Fibroblast of skin of right quadriceps (primary cell): ENCODE measurements at places on chromosomes 5 and 9.

- DNase-seq: no peak
These were observed 1.9 kb downstream of the N4BP3 start for GRCh38 chr5:178115136-178115813.

DNA sequence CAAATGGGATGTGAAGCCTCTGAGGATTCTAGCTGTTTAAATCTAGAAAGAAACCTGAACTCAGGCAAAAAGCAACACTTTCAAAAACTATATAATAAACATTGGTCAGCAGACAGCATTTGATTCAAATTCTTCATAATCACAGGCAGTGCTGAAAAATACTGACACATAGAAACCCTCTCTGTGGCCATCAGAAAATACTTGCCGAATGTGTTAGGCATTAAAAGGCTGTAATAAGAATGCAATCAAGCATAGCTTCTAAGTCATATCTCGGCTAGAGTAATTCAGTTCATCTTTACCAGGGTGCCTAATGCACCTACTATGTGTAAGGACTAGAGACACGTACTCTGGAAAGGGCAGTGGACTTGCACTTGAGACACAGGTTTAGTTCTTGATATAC is 405.3 kb upstream of the SGCD start:
- peak; percentile 39 for DNase-seq

GRCh38 chr9:32701321-32702022 is 66.0 kb upstream of the TAF1L start:
- no peak for DNase-seq

DNA sequence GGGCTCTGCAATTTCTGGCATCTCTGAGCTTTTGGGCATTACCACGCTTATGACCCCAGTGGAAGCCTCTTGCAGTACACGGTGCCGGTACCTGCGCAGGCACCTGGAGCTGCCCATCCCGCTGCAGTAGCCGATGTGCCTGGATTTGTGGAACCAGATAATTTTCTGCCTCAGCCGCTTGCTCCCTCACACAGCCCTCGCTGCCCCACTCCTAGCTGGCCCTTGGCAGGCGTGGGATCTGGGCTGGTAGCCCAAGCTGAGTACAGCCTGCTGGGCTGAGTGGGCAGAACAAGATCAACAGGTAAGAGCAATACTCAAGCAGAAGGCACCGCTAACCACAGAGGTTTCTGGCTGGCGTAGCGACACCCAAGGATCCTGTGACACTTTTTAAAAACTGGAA is 1808.8 kb upstream of the ACO1 start:
- no peak for DNase-seq

DNA sequence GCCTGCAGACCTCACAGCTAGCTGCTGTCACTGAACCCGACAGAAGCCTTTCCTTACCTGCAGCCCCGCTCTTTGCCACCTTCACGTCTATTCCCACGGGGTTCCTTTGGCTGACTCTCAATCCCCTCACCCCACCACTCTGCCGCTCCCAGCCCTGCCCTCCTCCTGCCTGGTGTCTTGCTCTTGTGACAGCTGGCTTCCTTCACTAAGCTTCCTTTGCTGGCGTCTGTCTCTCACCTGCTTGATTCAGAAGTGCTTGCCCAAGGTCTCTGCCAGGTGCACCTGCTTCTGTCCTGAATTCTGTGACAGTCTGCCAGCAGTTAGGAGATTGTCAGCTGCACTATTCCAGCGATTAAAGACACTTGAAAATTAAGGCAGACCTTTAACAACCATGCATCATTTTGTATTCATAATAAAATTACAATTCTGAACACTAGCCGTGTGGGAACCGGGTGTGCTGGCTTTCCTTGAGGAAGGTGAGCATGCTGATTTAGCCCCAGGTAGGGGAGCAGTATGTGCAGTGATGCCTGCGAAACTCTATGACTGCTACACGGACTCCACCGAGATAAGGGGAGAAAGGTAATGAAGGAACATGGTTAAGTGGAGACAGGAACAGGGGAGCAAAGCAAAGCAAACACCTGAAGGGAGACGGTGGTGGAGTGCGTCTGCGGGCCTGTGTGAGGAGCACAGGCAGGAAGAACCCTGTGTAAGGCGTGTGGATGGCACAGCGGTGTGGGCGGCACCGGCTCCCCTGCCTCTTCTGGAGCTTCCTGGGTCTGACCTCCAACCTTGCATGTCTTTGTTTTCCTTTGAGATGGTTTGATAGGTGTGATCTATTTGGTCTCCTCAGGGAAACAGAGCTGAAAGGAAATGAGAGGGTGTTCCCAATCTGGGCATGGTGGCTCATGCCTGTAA is 80.1 kb upstream of the CACNA1B start:
- DNase-seq: no peak

GRCh38 chr9:36903541-36904435 is 130.3 kb downstream of the PAX5 start:
- DNase-seq: peak; percentile 46

- DNase-seq: no peak
These were observed 19.0 kb downstream of the KIAA1958 start for GRCh38 chr9:112505607-112506006.

GRCh38 chr5:173515526-173515925 is 100.9 kb downstream of the BOD1 start:
- peak; percentile 86 for DNase-seq

- peak; percentile 76 for DNase-seq
These were observed 1.0 kb downstream of the KLF9 start for GRCh38 chr9:70413464-70413798.

DNA sequence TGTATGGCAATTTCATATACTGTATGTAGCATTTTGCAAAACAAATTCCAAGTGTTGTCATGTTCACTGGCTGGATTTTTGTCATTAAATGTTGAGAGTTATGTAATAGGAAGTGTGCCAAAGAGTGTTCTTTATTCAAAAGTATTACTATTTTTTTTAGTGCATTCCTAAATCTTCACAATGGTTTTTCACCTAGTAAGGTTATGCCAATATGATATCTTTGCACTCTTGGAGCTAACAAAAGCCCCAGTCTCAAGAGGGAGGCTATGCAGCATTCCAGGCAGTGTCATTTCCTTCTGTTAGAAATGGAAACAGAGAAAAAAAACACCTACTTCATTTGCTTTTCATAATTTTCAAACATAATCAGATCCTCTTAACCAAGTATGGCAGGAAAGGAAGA is 5.1 kb upstream of the SSBP2 start:
- no peak for DNase-seq

- no peak for DNase-seq
These were observed 101.9 kb upstream of the TRIM32 start for GRCh38 chr9:116585204-116585603.

DNA sequence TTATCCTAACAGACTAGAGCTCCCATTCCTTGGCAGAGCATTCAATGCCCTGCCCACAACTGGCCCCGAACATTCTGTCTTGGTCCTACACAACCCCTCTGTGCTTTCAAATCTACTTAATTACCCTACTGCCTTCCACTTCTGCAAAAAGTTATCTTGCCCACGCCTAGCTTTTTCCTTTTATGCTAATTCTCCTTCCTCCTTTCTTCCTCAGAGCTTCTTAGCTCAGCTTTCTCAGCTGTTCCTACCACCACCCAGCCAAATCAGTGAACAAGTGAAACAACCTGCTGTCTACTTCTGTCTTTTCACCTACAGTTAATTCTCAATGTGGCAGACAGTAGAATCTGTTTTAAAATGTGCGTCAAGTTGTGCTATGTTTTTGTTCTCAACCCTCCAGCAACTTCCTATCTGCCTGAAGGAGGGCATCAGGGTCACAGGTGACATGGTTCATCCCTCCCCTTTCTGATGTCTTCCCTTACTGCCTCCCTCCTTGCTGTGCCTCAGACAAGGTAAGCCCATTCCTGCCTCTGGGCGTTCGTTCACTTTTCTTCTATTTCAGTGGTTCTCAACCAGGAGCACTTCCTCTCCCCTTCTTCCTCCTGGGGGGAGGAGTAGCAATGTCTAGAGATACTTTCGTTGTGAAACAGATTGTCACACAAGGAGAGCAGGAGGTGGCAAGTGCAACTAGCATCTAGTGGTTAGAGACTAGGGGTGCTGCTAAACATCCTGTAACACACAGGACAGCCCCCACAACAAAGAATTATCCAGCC is 1.3 kb upstream of the REEP5 start:
- no peak for DNase-seq

GRCh38 chr5:142870532-142871362 is 100.6 kb downstream of the ARHGAP26 start:
- DNase-seq: no peak

- peak; percentile 59 for DNase-seq
These were observed 25.5 kb downstream of the NUP188 start for GRCh38 chr9:128972956-128973355.

GRCh38 chr5:79829260-79829659 is 139.6 kb downstream of the CMYA5 start:
- DNase-seq: no peak

- no peak for DNase-seq
These were observed 12.2 kb upstream of the PTCH1 start for GRCh38 chr9:95528908-95529502.

DNA sequence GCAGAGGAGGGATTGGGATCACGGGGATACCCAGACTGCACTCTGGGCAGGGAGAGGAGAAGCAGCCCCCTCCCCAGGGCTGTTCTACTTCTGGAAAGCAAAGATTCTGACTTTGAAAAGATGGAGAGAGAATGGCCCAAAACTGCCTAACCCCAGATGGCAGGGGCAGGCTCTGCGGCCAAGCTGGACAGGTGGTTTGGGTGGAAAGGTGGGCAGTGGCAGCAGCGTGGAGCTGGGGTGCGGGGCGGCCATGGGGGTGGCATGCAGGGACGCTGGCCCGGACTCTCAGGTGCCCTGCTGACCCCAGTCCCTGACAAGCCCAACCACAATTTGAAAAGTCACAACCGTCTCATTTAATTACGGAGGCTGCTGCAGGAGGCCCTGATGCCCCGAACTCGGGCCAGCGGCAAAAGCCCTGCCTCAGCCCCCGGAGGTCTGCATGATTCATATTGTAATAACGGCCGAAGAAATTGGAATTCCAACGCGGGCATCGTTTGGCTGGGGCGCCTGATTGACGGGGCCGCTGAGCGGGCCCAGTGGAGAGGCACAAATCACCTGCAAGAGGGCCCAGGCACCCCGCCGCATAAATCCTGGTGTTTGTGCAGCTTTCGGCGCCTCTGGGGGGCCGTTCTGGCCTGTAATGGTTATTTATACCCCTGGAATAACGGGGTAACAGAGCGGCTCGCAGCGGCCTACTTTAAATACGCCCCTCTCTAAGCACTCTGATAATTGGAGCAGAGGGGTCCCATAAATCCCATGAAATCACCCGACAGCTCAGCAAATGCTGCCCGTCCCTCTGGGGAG is 41.8 kb upstream of the FCN2 start:
- DNase-seq: no peak

GRCh38 chr5:137141779-137142178 is 357.3 kb downstream of the SPOCK1 start:
- DNase-seq: peak; percentile 41

- no peak for DNase-seq
These were observed 392.2 kb downstream of the CDK5RAP2 start for GRCh38 chr9:120187758-120188157.

DNA sequence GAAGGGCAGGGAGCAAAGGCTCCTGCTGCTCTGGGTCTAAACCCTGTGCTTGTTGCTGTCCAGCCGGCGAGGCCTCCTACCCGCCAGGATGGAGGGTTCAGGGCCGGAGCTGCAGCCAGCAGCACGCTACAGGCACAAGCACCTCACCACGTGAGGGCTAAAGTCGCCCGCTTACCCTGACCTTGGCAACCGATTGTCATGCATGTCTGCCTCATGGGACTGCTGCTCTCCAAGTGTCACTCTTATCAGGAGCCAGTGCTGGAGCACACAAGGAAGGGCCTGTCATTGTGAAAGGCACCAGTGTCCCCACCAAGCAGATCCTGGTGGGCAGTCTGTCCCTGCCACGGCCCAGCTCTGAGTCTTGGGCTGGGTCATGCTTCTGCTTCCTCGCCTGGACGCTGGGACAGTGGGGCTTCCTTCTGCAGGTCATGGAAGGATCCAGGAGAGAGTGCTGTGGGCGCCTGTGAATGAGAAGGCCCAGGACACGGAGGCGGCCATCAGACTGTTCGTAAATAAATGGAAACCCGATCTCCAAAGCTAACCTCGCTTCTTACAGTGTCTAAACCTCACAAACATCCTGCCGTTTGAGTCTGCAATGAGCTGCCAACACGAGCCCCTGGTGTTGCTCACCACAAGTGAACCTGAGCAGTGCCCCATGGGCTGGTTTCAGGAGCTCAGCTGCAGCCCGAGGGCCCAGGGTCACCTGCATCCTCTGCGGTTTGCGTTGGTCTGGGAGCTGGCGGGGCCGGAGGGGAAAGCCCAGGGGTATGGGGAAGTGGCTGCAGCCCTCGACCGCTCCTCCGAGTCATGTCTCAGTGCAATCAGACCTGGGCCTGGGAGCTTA is 58.2 kb upstream of the RXRA start:
- DNase-seq: no peak

DNA sequence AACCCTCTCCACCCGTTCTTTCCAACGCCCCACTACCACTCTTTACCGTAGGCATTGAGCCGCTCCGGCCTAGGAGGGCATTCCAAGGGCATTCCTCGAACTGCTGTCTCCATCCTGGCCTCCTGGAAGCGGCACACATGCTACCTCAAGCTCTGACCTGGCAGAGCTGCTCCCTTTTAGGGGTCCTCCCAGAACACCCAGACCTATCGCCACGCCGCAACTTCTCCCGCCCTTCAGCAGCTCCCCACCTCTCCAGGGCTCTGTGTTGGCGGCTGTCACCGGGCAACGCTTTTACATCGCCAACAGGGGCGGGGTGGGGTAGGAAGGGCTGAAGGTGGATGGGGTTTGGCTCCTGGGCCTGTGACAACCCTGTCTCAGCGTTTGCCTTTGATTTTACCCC is 4.6 kb upstream of the MYORG start:
- no peak for DNase-seq

DNA sequence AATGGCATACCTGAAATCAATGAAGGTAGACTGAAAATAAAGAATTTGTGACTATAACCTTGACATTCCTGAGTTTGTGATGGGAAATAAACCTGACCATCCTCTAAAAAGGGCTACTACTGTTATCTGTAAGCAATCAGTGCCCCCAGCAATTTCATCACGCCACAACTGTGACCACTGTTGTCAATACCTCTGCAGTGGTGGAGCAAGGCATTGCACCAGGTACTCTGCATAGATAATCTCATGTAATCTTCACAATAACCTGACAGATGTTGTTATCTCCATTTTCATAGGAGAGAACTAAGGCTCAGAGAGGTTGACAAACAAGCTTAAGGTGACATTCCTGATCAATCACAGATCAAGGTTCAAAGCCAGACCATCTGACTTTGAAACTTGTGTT is 38.5 kb upstream of the FRRS1L start:
- no peak for DNase-seq

DNA sequence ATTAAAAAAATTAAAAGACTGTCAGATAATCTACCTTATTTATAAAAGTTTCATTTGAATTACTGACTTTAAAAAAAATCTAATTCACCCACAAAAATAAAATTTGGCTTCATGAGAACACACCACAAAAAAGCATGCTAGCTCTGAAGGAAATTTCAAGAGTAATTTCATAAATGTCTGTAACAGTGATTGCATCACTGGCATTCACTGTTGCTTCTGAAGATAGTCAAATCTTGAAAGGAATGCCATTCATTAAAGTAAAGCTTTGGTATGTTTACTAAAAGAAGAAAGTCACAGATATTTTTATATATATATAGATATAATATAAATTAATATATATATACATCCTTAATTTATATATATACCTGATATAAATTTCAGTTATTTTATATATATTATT is 43.4 kb downstream of the NADK2 start:
- DNase-seq: no peak
